Fibroblast of skin of left quadriceps (primary cell): ENCODE measurements at places on chromosomes 5 and 9.

- no peak for DNase-seq
Measured at GRCh38 chr5:172043865-172044264, 37.4 kb upstream of the FBXW11 start.

- DNase-seq: no peak
Measured at GRCh38 chr5:112974901-112975300, 1.7 kb upstream of the DCP2 start.

GRCh38 chr9:78144663-78145377 lies 91.1 kb upstream of the CEP78 start:
- no peak for DNase-seq

GRCh38 chr9:123941524-123942070 lies 11.7 kb upstream of the DENND1A start:
- DNase-seq: no peak
